ENCODE measurements at places on chromosomes 5 and 9.
A peak's percentile ranks its signal among the peaks of the same experiment; 100 is the strongest.

DNA sequence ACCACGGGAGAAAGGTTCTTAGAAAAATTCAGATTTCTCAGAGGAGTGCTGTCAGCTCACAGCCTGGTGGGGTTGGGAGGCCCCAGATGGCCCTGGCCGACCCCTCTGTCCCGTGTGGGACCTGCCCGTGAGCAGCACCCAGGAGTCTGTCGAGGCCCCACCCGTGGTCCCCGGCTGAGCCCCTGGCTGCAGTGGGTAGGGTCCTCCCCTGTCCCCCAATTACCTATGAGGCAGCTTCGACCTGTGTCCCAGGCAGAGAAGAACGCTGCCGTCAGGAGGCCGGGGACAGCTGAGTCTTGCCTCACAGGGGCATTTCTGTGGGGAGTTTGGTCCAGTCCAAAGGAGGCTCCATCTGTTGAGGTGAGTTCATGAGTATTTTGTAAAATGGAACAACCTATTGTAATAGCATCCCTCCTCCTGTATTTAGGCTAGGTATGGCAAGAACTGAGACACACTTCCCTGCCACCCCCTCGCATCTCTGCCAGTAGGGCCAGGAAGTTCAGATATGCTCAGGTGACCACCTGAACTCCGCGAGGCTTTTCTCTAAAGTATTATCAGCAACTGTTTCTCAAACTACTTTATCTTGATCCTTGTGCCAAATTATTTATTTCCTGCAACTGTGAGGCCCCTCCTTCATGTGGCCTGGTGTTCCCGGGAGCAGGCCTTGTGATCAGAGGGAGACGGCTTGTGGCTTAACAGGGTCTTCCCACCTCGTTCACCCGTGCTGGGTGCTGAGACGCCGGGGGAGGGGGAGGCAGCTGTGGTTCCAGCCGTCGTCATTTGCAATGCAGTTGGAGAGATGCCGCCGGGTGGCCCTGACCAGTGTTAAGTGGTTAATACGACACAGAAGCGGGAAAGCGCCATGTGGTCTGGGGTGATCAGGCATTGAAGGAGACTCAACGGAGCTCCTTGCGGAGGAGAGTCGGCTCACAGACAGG lies 1.7 kb downstream of the AHRR start:
- DNase-seq, result no peak

DNA sequence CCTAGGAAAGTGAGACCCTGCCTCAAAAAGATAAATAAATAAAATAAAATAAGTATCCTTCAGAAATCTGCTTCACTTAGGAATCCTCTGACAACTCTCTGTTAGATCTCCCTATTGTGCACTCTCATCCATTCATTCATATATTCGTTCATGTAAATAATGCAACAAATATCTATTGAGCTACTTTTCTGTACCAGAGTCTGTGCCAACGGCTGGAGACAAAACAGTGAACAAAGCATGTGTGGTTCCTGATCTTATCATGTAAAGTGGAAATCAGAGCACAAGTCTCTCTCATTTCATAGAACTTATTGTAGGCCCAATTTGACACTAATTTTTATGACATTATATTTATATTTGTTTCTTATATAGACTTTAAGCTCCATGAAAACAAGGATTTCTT lies 40.3 kb upstream of the DAB2 start:
- DNase-seq, result no peak

GRCh38 chr5:66518753-66519152 lies 77.4 kb upstream of the MAST4 start:
- DNase-seq, result no peak

GRCh38 chr5:26231316-26231715 lies 807.1 kb downstream of the CDH9 start:
- no peak for DNase-seq

DNA sequence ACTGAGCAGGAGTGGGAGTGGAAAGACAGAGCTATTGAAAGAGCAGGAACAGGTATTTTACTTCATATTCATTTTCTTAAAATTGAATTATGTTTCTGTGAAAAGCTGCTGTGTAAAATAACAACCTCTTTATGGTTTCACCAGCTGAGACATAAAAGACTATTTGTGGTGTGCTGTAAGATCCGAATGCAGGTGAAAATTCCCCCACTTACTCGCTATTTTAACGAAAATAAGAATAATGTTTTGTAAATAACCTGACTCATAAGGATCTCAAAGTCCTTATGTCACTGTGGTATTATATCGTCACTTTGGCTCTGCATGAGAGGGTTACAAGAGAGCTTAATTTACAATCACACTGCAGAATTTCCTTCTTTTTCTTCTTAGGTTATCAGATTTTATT lies 65.3 kb upstream of the NFIB start:
- DNase-seq, result no peak

DNA sequence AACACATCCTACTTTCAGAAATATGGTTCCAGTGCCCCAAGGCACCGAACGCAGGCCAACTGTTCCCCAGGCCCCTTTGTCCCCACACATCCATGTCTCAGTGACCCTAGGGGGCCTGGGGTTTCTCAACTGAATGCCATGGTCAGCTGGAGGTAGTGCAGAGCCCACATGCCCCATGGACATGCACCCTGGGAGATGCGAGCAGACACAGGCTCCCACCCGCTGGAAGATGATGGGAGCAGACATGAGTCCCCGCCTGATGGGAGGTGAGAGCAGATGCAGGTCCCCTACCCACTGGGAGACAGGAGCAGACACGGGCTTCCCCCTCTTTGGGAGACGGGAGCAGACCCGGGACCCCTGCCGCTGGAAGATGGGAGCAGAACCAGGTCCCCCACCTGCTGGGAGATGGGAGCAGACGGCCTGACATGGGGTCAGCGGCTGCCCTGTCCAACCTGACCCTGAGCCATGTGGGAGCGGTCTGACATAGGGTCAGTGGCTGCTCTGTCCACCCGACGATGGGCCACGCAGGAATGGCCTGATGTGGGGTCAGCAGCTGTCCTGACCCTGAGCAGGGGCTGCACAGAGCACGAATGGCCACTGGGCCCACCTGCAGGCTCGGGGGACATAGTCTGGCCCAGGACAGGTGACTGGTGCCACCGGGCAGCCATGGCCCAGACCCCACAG lies 18.4 kb downstream of the ZDHHC11B start:
- DNase-seq, result no peak

DNA sequence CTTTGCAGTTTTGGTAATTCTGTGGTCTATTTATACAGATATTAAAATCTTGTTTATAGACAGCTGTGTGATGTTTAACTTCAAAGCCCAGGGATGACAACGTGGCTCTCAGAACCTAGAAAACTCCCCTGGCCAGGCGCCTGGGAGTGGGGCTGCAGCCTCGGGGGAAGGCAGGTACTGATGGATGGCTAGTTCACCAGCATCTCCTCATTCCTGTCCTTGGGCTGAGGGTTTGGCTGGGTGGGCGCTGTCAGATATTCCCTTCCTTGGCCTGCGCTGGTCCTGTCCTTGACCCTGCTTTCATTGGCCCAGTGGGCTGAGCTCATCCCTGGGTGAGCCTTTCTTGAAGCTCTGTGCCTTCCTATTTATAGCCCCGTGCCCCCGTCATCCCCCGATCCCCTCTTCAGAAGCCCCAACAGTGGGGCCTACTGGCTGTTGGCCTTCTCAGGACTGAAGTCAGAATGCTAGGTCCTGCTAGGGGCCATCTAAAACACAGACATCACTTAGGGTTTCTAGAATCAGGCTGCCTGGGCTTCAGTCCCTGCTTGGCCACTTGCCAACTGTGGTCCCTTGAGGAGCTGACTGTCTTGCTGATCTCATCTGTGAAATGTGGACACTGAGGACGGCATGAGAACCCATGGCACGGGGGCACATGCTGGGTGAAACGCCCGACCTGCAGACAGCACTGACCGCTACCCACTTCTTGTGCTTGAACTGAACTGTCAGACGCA lies 20.9 kb downstream of the SH3GLB2 start:
- DNase-seq, result no peak

DNA sequence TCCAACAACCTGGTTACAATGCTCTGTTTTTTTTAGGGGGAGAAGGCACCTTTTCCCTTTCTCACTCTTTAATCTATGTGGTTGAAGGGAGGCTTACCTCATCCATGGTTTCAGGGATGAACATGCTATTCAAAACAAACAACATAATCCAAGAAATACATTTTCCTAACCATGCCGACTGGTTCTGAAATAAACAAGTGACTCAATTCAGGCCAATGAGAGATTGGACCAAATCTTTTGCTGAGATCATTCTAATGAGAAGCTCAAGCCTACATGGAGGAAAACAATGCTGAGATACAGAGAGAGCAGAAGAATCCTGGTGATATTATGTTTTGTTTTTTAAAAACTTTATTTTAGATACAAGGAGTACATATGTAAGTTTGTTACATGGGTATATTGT lies 46.8 kb upstream of the ELL2 start:
- no peak for DNase-seq

- DNase-seq, result peak; percentile 52
These were observed 996 bp upstream of the GAS1 start for GRCh38 chr9:86948074-86948929.

DNA sequence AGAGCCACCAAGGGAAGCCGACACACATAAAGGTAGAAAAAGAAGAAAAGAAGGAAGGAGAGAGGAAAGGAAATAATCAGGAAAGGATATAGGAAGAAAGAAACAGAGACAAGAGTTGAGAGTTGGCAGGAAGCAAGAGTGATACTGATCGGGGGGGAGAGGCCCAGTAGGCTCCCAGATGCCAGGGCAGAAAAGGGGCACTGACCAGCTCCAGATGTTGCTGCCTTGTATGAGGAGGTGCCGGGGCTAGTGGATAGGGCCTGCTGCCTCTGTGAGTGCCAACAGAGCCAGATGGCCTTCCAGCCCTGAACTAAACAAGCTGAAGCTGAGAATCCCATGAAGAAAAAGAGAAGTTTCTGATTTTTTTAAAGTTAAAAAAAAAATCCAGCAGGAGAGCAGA lies 82.0 kb upstream of the TRIM32 start:
- no peak for DNase-seq

GRCh38 chr9:87656485-87656884 lies 69.4 kb upstream of the CTSL start:
- no peak for DNase-seq

DNA sequence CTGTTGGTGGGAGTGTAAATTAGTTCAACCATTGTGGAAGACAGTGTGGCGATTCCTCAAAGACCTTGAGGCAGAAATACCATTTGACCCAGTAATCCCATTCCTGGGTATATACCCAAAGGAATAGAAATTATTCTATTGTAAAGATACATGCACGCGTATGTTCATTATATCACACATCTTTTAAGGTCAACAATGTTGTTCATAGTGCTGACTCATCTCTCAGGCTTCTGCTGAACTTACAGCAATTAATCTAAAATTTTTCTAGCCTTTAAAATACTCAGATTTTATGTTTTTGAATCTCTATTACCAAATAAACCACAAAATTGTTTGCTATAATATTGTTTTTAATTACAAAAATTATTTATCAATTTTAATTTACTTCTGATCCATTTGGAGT lies 38.8 kb upstream of the ZNF618 start:
- DNase-seq, result no peak

DNA sequence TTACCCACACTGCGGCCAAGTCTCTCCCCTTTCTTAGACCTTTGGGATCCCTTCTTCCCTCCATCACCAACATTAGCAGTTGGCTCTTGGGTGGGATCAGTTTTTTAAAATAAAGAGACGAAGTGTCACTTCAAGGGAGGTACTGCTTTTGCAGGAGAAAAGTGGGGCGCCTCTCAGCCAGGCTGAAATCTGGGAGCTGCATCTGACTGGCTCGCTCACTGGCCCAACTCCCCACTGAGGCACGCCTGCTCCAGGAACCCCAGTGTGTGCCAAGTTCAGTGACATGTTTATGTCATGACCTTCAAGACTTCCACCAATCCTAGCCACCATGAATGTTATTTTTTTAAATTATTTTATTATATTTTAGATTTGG lies 130.5 kb downstream of the MVB12B start:
- no peak for DNase-seq

- DNase-seq, result no peak
These were observed 35.5 kb downstream of the CAMK4 start for GRCh38 chr5:111259636-111260035.

Data from stimulated activated CD8-positive, alpha-beta memory T cell treated with anti-CD3 and anti-CD28 coated beads, Interleukin-4, amount 100 ng/mL, for 1 hour (primary cell).